ENCODE measurements at places on chromosomes 5 and 9. TPM values are rescaled to one million over a fixed set of nuclear protein-coding genes. Genes with fewer than 3 reads are reported as not detected.

Gene TRIM41
- 14.1 TPM for polyA plus RNA-seq

Gene WNK2
- polyA plus RNA-seq, result not detected

DNA sequence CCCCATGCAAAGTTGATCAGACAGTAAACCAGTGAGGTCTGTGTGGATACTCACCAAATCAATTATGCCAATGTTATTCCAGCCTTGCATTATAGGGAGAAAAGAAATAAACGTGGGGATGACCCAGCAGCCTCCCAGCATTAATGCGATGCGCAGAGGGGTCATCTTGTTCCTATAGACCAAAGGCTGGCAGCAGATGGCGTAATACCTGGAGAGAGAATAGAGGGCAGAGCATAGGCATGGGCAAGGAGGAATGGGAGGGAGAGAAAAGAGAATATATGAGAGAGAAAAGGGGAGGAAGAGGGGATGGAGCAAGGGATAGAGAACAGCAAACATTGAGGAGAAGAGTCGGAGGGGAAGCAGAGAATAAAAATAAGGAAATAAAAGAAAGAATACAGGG lies 131.2 kb downstream of the HTR4 start:
- no peaks in the 10 kb centered on the region for H3K4me1 ChIP-seq
- H3K36me3 ChIP-seq, result no peaks in the 10 kb centered on the region
- no peak overlapping the region for H3K4me3 ChIP-seq
- no peak overlapping the region for H3K27ac ChIP-seq

GRCh38 chr5:93236807-93237421 lies 344.1 kb downstream of the NR2F1-AS1 start:
- H3K4me3 ChIP-seq, result no peak overlapping the region
- no peaks in the 10 kb centered on the region for H3K27me3 ChIP-seq
- H3K4me1 ChIP-seq, result peaks cover 10% of the 10 kb centered on the region
- peak; percentile 15 for DNase-seq

DNA sequence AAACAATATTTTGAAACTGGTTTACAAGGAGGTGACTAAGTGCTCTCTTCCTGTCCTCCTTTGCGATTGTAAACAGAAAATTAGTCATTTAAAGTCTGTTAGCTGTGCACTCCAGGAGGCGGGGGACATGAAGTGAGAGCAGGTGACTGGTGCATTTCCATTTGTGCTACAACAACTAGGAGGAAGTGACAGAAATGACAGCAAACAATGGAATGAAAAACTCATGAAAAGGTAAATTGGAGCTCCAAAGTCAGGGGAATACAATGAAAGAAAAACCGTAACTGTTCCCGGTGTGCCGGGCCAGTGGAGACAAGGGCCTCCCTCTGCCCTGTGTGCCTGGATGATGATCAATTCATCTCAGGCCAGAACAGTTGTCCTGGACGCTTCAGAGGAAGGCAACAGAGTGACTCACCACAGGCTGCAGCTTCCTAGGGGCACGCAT lies 439.9 kb downstream of the GADD45G start:
- H3K4me3 ChIP-seq, result no peak overlapping the region
- peaks cover 7% of the 10 kb centered on the region for H3K27me3 ChIP-seq
- DNase-seq, result no peak
- no peak overlapping the region for H3K27ac ChIP-seq

DNA sequence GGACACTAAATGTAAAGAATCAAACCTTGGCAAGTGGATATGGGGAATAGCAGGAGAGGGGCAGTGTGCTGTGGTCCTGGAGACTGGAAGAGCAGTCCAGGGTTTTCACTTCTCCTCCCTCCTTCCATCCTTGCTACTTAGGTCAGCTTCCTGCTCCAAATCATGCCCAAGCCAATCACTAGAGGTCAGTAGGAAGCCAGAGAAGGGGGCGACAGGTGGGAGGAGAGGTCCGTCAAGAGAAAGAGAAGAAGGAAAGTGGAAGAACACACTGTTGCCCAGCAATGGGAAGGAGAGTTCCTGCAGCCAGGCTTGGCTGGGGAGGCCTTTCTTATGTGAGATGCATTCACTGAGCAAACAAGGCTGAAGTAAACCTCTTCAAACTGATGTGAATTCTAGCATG lies 289.6 kb downstream of the DTWD2 start:
- no peak for DNase-seq
- no peak overlapping the region for H3K4me3 ChIP-seq
- no peaks in the 10 kb centered on the region for H3K4me1 ChIP-seq
- H3K27me3 ChIP-seq, result no peaks in the 10 kb centered on the region
- H3K36me3 ChIP-seq, result no peaks in the 10 kb centered on the region

DNA sequence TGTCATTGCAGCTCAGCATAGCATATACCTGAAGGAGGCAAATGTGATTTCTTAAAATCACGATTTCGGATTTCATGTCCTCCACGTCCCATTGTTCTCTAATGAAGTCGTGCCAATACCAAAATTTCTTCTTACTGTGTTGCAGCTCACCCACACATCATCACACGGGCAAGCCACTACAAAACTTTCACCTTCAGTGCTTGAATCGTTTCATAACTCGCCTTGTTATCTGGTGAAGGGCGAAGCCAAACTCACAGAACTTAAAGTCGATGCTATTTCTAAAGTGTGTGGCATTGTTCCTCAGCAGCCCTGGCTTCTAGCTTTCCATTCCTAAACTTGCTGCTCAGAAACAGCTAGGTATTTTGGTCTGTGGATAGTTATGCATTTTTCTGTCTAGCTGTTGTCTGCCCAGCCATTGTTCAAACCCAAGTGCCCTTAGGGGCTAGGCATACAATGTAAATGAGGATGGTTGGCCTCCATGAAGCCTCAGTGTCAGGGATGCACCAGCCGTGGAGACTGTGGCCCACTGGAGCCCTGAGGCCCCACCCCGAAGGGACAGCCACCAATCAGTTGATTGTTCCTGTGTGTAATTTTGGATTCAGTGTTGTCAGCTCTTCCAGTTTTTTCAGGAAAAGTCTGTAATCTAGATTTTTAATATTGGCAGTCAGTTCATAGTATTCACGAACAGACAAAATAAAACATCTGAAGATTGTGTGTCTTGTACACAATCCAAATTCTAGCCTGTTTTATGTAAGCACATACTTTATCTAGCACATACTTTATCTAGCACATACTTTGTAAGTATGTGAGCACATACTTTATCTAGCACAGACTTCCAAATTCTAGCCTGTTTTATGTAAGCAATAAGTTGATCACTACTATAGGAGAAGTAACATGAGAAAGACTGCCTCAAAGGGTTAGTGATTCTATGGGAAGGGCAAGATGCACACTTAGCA lies 112.8 kb downstream of the DAPK1 start:
- peaks cover 5% of the 10 kb centered on the region for H3K27me3 ChIP-seq
- H3K27ac ChIP-seq, result no peak overlapping the region
- no peak for DNase-seq
- H3K4me1 ChIP-seq, result peaks cover 3% of the 10 kb centered on the region
- no peak overlapping the region for H3K4me3 ChIP-seq
- no peaks in the 10 kb centered on the region for H3K36me3 ChIP-seq
